WERI-Rb-1 (cell line): ENCODE measurements at places on chromosomes 5 and 9.

- no peak for DNase-seq
Measured at GRCh38 chr5:172918421-172919371, 40.5 kb upstream of the RPL26L1 start.

DNA sequence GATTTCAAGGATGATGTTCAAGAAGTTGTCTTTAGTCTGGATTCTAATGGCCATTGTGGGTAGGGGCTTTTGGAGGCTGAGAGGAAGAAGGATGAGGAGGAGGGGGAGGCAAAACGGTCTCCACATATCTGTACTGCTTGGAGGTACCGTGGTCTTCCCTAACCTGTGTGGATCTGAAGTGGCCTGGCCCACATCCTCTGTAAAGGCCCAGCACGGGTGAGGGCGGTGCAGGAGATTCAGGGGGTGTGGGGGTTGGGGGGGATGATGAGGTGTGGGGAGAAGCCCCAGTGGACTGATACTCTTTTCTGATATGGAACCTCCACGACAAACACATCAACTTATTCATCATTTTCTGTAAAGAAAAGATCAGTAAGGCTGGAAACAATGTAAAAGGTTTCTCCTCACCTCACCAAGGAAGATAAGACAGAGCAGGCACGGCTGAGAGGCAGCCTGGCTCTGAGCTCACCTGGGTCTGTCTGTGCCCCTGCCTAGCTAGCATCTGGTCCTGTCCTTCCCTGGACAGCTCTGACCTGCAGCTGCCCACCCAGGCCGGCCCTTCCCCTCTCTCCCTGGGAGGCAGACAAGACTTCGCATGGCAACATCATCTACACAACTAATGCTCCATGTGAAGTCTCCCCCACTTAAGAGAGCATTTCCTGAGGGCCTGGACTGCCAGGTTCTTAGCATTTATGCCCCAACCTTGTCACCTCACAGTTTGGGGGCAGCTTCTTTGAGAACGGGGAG lies 5.6 kb upstream of the IL3 start:
- peak; percentile 3 for DNase-seq

DNA sequence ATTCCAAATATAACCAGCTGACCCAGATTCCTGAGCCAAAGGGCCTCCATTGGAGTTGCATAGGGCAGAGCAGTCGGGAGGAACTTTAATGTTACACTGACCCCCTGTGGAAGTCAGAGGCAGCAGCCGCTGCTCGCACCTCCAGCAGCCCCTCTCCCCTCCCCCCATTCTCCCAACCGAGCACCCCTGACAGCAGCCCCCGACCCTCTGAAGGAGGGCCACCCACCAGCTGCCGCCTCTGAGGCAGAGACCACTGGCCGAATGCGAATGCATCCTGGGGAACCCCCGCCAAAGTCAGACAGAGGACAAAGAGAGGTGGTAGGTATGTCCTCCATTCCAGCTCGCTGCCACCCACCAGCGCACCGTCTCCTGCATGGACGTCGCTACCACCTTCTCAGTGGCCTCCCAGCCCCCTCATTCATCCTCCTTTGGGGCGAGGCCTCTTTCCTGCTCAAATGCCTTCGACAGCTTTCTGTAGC lies 231.0 kb downstream of the CDK5RAP2 start:
- DNase-seq, result peak; percentile 73

DNA sequence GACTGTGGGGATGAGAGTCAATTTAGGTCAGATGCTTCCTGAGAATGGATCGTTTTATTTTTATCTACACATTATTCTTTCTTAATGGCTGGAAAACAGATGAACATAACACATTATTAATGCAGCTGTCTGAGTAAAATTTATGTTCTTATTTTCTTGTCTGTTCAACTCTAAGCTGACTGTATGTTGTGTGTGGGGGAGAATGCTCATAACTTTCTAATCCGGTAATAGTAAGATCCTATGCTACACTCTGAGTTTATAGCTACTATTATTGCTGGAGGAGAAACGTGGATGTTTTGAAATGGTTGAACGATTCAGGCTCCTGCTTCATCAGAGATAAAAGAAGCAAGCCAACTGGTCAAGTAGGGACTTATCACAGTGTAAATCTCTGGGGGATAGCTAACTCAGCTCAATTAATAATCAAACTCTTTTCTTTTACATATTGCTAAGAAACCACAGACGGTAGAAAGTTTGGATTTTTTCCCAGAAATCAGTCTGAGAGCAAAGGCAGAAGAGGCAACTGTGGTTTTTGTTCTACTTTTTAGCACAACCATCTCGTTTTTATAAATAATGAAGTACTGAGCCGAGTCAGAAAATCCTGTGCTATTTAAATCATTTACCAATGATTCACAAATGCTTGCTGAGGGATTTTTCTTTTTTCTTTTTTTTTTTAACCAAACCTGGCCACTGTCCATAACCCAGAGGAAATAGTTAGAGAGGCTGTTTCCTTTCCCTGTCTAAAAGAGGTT lies 265.0 kb upstream of the FAM174A start:
- no peak for DNase-seq

- DNase-seq, result no peak
Measured at GRCh38 chr9:90821697-90822096, 20.1 kb downstream of the SYK start.

DNA sequence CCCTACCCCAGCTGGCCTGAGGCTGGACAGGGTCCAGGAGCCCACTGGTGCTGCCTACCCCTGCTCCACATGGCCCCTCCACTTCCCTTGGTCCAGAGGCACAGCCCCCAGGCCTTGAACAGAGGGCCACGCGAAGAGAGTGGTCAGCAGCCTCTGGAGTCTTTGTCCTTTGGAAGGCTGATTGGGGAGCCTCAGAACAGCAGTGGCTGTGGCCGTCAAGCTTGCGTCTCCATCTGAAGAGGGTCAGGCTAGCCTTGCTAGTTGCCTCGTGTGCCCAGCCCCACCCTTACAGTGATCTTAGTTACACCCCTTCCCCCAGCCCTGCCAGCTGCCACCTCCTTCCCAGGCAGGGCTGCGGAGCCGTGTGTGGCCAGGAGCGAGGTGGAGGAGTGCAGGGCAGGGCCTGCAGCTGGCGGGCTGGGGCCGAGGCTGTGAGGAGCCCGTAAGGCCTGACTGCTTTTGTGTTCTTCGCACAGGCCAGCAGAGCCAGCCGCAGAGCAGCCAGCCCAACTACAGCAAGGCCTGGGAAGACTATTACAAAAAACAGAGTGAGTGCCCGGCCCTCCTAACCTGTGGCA lies 30.1 kb upstream of the PRDM12 start:
- no peak for DNase-seq

DNA sequence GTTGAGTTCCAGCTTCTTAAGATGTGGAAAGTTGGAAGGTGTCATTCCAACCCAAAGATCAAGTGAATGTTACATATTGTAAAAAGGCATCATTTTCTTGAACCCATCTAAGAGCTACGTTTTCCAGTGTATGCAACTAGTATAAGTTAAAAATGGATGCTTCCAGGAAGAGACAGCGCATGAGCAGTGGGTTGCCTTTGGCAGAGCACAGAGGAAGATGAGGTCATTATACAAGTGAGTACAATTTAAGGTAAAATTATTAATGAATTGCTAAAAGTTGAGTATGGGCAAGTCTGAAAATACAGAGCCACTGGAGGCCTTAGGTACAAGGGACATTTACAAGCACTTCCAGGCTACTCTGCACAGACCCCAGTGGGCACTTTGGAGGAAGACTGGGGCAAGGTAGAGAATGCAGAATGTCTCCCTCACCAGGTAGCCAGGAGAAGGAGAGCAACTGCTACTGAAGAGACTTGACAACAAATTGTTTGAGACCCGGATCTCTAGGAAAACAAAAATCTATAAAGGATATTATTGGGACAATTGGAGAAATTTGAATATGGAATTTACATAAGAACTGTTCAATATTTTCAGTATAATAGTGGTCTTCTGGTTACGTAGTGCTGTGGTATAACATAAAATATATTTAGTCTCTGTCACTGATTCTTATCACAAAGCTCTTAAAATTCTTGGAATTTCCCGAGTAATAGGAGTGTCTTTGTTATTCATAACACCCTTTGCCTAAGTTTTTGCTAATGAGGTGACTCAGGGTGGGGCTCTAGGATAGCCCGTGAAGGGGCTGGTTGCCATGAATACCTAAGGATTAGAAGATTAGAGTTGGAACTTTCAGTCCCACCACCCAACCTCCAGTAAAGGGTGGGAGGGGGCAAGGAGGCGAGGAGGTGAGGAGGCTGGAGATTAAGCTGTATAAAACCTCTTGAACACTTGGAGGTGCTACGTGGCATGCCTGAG lies 129.9 kb upstream of the FER start:
- no peak for DNase-seq

GRCh38 chr5:110768138-110768860 lies 29.5 kb downstream of the SLC25A46 start:
- no peak for DNase-seq

GRCh38 chr5:150298701-150299451 lies 3.8 kb downstream of the ARSI start:
- DNase-seq, result peak; percentile 81

GRCh38 chr5:172031894-172032461 lies 25.5 kb upstream of the FBXW11 start:
- no peak for DNase-seq

DNA sequence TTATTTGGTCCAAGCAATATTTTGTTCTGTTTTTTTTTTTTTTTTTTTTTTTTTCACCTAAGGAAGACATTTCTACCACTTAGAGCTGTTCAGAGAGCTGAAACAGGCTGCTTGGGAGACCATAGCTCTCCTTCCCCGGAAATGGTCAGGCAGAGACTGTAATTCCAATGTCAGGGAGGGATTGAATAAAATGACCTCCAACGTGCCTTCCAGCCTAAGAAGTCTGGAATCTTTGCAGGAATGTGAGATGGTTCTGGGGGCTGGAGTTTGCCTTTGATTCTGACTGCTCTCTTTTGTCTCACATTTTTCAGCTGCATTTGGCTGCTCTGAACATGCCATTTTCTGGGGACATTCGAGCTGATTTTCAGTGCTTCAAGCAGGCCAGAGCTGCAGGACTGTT lies 38.3 kb upstream of the TGFBR1 start:
- no peak for DNase-seq

GRCh38 chr9:5577225-5577624 lies 51.7 kb upstream of the RIC1 start:
- DNase-seq, result no peak

- no peak for DNase-seq
Measured at GRCh38 chr5:139592289-139592688, 31.1 kb downstream of the UBE2D2 start.

- DNase-seq, result no peak
Measured at GRCh38 chr5:149072376-149072775, 9.5 kb upstream of the SH3TC2 start.

DNA sequence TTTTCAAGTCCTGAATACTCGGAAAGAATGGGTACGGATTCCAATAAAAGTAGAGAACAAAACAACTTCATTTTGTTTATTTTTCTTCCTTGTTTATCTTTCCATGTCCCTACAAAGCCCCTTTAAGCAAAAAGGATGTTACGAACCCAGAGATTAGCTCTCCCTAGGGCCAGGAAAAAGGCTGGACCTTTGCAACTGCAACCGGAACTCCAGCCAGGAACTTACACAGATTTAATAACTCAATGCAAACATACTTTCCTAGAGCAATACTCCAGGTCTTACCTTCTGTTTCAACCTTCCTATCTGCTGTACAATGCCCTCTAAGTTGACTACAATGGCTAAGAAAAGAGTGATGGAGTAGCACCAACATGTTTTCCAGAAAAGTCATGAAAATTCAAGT lies 7.0 kb downstream of the DENND1A start:
- no peak for DNase-seq

GRCh38 chr5:114099161-114099560 lies 262.7 kb upstream of the KCNN2 start:
- no peak for DNase-seq

DNA sequence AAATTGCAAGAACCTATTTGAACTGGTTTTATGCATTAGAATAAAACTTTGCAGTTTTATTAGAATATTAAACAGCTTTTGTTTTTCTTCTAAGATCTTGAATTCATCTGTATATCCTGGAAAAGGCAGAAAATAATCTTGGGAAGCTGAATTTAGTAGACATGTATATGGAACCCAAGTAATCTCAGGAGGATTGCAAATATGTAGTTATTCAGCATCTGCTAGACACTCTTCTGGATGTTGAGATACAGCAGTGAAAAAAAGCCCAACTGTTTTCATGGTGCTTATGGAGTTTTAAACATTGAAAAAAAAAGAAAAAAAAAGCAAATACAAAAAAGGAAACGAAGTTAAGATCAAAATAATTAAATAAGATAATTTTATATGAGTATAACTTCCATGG lies 922.2 kb upstream of the SEMA6A start:
- DNase-seq, result no peak

GRCh38 chr9:89178830-89179539 lies 367 bp upstream of the SHC3 start:
- no peak for DNase-seq

- no peak for DNase-seq
Measured at GRCh38 chr9:83304686-83305085, 233.5 kb downstream of the FRMD3 start.

GRCh38 chr5:107251151-107251550 lies 419.6 kb downstream of the EFNA5 start:
- DNase-seq, result no peak

GRCh38 chr5:124745928-124746915 lies at the start of gene ZNF608:
TSS of gene ZNF608 (minus strand) at chr5:124746639. CDS start at chr5:124744989, 1,650 bp downstream.
- peak; percentile 29 for DNase-seq

GRCh38 chr9:100206899-100207298 lies 107.9 kb downstream of the INVS start:
- no peak for DNase-seq

DNA sequence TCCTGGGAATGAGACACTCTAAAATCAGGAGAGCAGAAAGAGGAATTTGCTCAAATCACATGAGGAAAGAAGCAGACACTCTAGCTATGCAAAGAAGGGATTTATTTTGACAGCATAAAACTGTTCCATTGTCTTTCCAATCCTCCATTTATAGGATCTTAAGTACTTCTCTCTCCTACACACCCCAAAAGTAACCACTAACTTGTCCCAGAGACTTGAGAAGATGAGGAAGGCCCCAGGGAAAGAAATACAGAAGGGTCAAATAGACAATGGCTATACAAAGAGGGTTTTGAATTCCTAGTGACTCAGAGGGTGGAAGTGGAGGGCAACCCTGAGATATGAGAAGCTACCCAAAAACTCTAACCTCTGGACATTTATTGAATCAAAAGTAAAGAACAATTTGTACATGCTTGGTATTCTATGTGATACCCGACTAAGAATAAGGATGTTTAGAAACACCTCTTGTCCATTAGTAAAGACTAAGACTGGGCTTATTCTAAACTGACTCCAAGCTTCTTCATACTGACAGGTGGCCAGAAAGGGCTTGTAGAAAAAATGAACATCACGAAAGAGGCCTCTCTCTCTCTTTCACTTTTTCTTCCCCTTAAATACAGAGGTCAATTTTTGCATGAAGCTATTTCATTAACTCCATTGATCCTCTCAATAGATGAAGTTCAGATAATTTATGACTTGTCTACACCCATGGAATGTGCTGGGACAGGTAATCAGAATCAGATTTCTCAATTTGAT lies 20.6 kb downstream of the DMAC1 start:
- DNase-seq, result no peak

GRCh38 chr5:171162596-171162995 lies 146.5 kb upstream of the TLX3 start:
- peak; percentile 75 for DNase-seq

- no peak for DNase-seq
Measured at GRCh38 chr5:125834438-125835115, 588.6 kb upstream of the GRAMD2B start.

GRCh38 chr5:72487177-72487576 lies 20.0 kb downstream of the ZNF366 start:
- no peak for DNase-seq

- DNase-seq, result no peak
Measured at GRCh38 chr5:111863801-111864200, 106.8 kb upstream of the NREP start.
